Uterus (tissue), 4 donors: ENCODE measurements at places on chromosomes 1 and 21. TPM values are rescaled to one million over a fixed set of nuclear protein-coding genes. Genes with fewer than 3 reads are reported as not detected.

DNA sequence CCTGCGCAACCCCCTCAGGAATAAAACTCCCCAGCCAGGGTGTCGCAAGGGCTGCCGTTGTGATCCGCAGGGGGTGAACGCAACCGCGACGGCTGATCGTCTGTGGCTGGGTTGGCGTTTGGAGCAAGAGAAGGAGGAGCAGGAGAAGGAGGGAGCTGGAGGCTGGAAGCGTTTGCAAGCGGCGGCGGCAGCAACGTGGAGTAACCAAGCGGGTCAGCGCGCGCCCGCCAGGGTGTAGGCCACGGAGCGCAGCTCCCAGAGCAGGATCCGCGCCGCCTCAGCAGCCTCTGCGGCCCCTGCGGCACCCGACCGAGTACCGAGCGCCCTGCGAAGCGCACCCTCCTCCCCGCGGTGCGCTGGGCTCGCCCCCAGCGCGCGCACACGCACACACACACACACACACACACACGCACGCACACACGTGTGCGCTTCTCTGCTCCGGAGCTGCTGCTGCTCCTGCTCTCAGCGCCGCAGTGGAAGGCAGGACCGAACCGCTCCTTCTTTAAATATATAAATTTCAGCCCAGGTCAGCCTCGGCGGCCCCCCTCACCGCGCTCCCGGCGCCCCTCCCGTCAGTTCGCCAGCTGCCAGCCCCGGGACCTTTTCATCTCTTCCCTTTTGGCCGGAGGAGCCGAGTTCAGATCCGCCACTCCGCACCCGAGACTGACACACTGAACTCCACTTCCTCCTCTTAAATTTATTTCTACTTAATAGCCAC is 696 bp downstream of the TGFB2 start:
- DNase-seq = peak; percentile 72
- no peaks in the 10 kb centered on the region for H3K4me1 ChIP-seq
- peak overlapping the region; percentile 97 for H3K27ac ChIP-seq
- H3K36me3 ChIP-seq = no peaks in the 10 kb centered on the region

- DNase-seq = no peak
- no peaks in the 10 kb centered on the region for H3K4me1 ChIP-seq
- no peaks in the 10 kb centered on the region for H3K36me3 ChIP-seq
- no peak overlapping the region for H3K4me3 ChIP-seq
These were observed 102.8 kb upstream of the C1orf21 start for GRCh38 chr1:184283999-184284398.

DNA sequence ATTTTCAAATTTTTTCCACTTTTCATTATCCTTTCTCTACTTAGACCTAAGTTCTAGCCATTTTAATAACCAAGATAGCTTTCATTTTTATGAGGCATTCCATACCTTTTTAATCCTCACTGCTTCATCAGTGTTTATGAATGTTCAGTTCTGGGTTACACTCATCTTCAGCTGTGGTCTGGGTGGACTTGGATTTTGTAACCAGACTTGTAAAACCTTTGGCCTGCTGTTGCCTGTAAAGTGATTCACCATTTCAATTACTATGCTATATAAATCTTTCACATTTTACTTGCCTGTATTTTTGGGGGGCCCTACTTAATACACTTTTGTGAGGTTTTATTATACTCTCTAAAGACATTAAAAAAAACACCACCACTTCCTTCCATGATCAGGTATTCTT is 46.2 kb downstream of the USP25 start:
- H3K27ac ChIP-seq = no peak overlapping the region
- H3K4me3 ChIP-seq = no peak overlapping the region
- no peaks in the 10 kb centered on the region for H3K27me3 ChIP-seq
- DNase-seq = no peak
- H3K36me3 ChIP-seq = no peaks in the 10 kb centered on the region
- H3K4me1 ChIP-seq = peaks cover 8% of the 10 kb centered on the region

DNA sequence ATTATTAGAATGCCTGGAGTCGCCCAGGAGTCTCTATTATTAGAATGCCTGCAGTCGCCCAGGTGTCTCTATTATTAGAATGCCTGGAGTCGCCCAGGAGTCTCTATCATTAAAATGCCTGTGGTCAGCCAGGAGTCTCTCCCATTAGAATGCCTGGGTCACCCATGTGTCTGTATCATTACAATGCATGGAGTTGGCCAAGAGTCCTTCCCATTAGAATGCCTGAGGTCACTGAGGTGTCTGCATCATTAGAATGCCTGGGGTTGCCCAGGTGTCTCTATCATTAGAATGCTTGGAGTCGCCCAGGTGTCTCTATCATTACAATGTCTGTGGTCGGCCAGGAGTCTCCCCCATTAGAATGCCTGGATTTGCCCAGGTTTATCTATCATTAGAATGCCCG is 66.9 kb downstream of the RNF187 start:
- no peak overlapping the region for H3K4me3 ChIP-seq
- H3K4me1 ChIP-seq = no peaks in the 10 kb centered on the region
- no peak overlapping the region for H3K27ac ChIP-seq
- no peak for DNase-seq

DNA sequence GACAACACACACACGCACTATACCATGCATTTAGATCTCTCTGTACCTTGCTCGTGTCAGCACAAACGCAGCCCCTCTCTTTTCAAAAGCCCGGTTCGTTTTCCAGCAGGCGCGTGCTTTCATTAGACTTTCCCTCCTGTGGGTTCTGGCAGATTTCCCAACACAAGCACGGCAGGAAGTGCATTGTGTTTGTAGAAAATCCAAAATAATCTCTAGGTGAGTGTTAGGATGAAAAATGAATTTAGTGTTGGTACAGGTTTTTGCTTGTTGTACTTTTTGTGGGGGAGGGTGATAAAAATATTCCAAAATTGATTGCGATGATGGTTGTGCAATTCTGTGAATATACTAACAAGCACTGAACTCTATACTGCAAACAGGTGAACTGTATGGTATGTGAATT is 54.1 kb upstream of the POFUT2 start:
- H3K36me3 ChIP-seq = no peaks in the 10 kb centered on the region
- no peak for DNase-seq
- no peaks in the 10 kb centered on the region for H3K27me3 ChIP-seq
- H3K4me3 ChIP-seq = no peak overlapping the region
- no peaks in the 10 kb centered on the region for H3K4me1 ChIP-seq

DNA sequence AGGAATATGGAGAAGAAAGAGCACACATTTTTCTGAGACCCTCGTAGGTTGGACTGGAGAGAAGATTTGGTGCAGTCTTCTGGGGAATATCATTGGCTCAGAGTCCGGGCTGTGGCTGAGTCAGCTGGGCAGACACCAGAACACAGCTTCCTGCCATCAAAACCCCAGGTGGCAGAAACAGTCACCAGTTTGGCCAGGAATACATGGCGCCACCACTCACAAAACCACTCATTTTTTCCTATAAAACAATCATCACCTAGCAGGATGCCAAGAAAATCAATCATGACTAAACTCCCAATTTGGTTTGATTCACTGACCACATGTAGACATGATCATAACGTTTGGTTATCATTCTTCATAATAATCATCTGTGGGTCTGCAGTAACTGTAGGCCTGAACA is 178.1 kb upstream of the PBX1 start:
- no peaks in the 10 kb centered on the region for H3K36me3 ChIP-seq
- H3K4me3 ChIP-seq = no peak overlapping the region
- DNase-seq = no peak
- H3K4me1 ChIP-seq = no peaks in the 10 kb centered on the region
- H3K27ac ChIP-seq = no peak overlapping the region

- H3K36me3 ChIP-seq = no peaks in the 10 kb centered on the region
- no peak overlapping the region for H3K27ac ChIP-seq
- no peaks in the 10 kb centered on the region for H3K27me3 ChIP-seq
- no peak for DNase-seq
These were observed 136.1 kb downstream of the KIF26B start for GRCh38 chr1:245290836-245291235.

MFAP2 gene
- 64.6 TPM for total RNA-seq

EPHA2 gene
- 2.4 TPM for total RNA-seq

DISP1 gene
- 17.4 TPM for total RNA-seq

RBP7 gene
- total RNA-seq = 30.5 TPM
